Hair follicular keratinocyte (primary cell): ENCODE measurements at places on chromosomes 4 and X. TPM values are rescaled to one million over a fixed set of nuclear protein-coding genes. Genes with fewer than 3 reads are reported as not detected.

RTL3 gene
- not detected in 2 replicates for total RNA-seq

TEX11 gene
- not detected in 2 replicates for total RNA-seq

PNMA6F gene
- total RNA-seq, result not detected in 2 replicates

SOD3 gene
- not detected in 2 replicates for total RNA-seq

SORBS2 gene
- 1.2 and 1.8 TPM in 2 replicates for total RNA-seq

CCDC160 gene
- not detected in 2 replicates for total RNA-seq

ZNF157 gene
- total RNA-seq, result 0.19 TPM in 1 of 2 replicates, not detected in the other

CT45A10 gene
- not detected in 2 replicates for total RNA-seq
